RWPE1 (cell line): ENCODE measurements at places on chromosomes 13 and 19.

GRCh38 chr13:40664350-40665125 is 1.9 kb downstream of the FOXO1 start:
- peak; percentile 29 for DNase-seq

GRCh38 chr19:46186717-46187101 is 38.7 kb downstream of the IGFL2 start:
- no peak for DNase-seq

- DNase-seq, result no peak
Observed at GRCh38 chr13:113915786-113916329, 52.0 kb upstream of the GAS6 start.

GRCh38 chr19:46554161-46554560 is 47.0 kb upstream of the CALM3 start:
- no peak for DNase-seq

GRCh38 chr13:51935326-51936171 is 73.8 kb downstream of the CCDC70 start:
- DNase-seq, result peak; percentile 20

GRCh38 chr13:45257638-45258333 is 56.9 kb upstream of the KCTD4 start:
- DNase-seq, result no peak
